ENCODE measurements at places on chromosomes 11 and 22. TPM values are rescaled to one million over a fixed set of nuclear protein-coding genes. Genes with fewer than 3 reads are reported as not detected.

- no peak for DNase-seq
Measured at GRCh38 chr22:43560651-43561050, 148.8 kb downstream of the MPPED1 start.

ZFP91 gene
- 72.5 TPM for polyA plus RNA-seq

SPON1 gene
- 76.3 TPM for polyA plus RNA-seq

- DNase-seq = no peak
Measured at GRCh38 chr11:109864151-109864661, 229.0 kb upstream of the ZC3H12C start.

PICALM gene
- polyA plus RNA-seq = 334 TPM

All from left kidney (tissue), 8 donors.